ENCODE measurements at places on chromosomes 7 and 10. TPM values are rescaled to one million over a fixed set of nuclear protein-coding genes. Genes with fewer than 3 reads are reported as not detected.

The NOLC1 gene
- total RNA-seq = 31.2 TPM

The SPDYE16 gene
- total RNA-seq = not detected

The CACNB2 gene
- total RNA-seq = 55.9 TPM

The GNAT3 gene
- total RNA-seq = not detected

The SFXN4 gene
- total RNA-seq = 43.0 TPM

The FAM25A gene
- not detected for total RNA-seq

The ACTR1A gene
- total RNA-seq = 101 TPM

The STRIP2 gene
- 23.3 TPM for total RNA-seq

The CAMK2B gene
- total RNA-seq = 98.4 TPM

The SLC39A12 gene
- total RNA-seq = not detected

The NOS3 gene
- 10.9 TPM for total RNA-seq

The VWA2 gene
- total RNA-seq = not detected

The RADIL gene
- total RNA-seq = 2.8 TPM

The AKR1C3 gene
- 23.2 TPM for total RNA-seq

The EBLN1 gene
- total RNA-seq = not detected

The ZNF282 gene
- 14.5 TPM for total RNA-seq

The CLDN12 gene
- 34.0 TPM for total RNA-seq

The PPP1R3A gene
- total RNA-seq = 127 TPM

The NPM3 gene
- 8.4 TPM for total RNA-seq

The BBS9 gene
- total RNA-seq = 9.6 TPM

The GRB10 gene
- total RNA-seq = 25.4 TPM

The FAM204A gene
- total RNA-seq = 54.0 TPM

The CNPY1 gene
- total RNA-seq = not detected

The ANKRD2 gene
- total RNA-seq = 318 TPM

The MKRN1 gene
- 118 TPM for total RNA-seq

The GPR158 gene
- total RNA-seq = not detected

The SORBS1 gene
- total RNA-seq = 703 TPM

The LIPN gene
- total RNA-seq = 0.22 TPM

The CALHM3 gene
- total RNA-seq = not detected

The CRPPA gene
- total RNA-seq = 7.5 TPM

The CYCS gene
- 711 TPM for total RNA-seq

The ANKRD16 gene
- 3.8 TPM for total RNA-seq

The CFTR gene
- 3.0 TPM for total RNA-seq

The CABCOCO1 gene
- not detected for total RNA-seq

The HIPK2 gene
- 103 TPM for total RNA-seq

The CCNY gene
- total RNA-seq = 94.4 TPM

The MDFIC gene
- 19.9 TPM for total RNA-seq

The HOXA7 gene
- total RNA-seq = not detected

The ZNF33B gene
- total RNA-seq = 14.3 TPM

The RHOBTB1 gene
- total RNA-seq = 13.5 TPM

The CDK5 gene
- 8.1 TPM for total RNA-seq

The HOXA1 gene
- not detected for total RNA-seq

The DENND2A gene
- 14.4 TPM for total RNA-seq

The CALHM1 gene
- total RNA-seq = not detected

The WEE2 gene
- not detected for total RNA-seq

The COL26A1 gene
- total RNA-seq = not detected

The PTPRN2 gene
- total RNA-seq = 1.3 TPM

The HECW1 gene
- total RNA-seq = not detected

The TMEM196 gene
- not detected for total RNA-seq

The YWHAG gene
- 238 TPM for total RNA-seq

The IFIT3 gene
- 8.8 TPM for total RNA-seq

The PLEKHS1 gene
- not detected for total RNA-seq

The CTNNA3 gene
- 130 TPM for total RNA-seq

All from left ventricle myocardium superior (tissue), 1 donor.